ENCODE measurements at places on chromosomes 6 and 20.
A peak's percentile ranks its signal among the peaks of the same experiment; 100 is the strongest.

DNA sequence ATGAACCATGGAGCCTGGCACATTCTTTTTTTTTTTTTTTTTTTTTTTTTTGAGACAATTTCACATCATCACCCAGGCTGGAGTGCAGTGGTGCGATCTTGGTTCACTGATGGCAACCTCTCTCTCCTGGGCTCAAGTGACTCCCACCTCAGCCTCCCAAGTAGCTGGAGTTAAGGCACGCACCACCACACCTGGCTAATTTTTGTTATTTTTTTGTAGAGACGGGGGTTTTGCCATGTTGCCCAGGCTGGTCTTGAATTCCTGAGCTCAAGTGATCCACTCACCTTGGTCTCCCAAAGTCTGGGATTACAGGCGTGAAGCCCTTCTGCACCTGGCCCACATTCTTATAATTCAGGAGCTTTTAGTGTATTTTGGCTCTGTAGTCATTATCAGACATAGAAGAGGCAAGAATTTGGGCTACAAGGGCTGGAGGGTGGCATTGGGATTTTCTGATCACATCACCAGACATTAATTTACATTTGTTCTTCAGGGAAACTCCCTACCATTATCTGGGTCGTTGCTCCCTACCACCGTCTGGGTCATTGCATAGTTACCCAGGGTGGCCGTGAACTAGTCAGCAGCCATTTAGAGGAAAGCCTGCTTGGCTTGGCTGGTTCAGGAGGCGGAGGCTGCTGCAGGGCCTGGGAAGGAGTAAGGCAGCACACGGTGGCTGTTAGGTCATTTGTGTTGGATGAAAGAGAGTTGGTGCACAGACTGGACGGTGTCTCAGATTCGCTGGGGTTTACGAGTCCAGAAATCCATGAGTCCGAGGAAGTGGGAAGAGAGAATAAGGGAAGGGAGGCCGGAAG lies 17.6 kb downstream of the ARID1B start:
- DNase-seq: no peak

- no peak for DNase-seq
Measured at GRCh38 chr6:72740135-72740534, 118.3 kb downstream of the KCNQ5 start.

GRCh38 chr6:14178083-14178445 lies 60.5 kb downstream of the CD83 start:
- DNase-seq: no peak

DNA sequence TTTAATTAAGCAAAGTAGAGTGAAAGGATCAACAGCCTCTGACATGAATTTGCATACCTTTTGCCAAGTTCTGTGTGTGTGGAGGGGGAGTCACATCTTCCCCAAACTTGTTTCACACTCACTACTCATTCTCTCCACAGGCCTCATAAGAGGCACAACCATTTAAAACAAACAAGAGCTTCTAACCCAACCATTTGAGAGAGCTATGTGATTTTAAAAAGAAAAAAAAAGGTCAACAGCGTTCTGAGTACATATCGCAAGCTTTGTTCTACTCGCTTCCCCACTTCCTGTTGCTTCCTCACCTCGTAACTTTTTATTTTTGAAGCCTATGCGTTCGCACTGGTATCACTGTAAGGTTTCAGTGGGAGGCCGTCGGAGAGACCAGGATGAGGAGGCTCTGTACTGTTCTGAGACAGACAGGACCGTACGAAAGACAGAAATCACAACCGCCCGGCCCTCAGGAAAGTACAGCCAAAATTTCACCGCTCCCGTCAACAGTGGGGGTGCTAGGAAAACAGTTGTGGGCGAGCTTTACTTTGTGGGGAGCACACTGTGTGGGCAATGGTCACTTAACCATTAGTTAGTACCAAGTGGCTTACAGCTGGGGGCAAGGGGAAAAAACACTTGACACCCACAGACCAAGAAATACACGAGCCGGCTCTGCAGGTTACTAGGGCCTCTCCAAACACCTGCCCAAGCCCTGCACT lies 61.3 kb downstream of the TRERF1 start:
- DNase-seq: peak; percentile 61

- no peak for DNase-seq
Measured at GRCh38 chr6:33815854-33816253, 12.1 kb upstream of the MLN start.

Measured in stimulated activated CD4-positive, alpha-beta T cell treated with anti-CD3 and anti-CD28 coated beads, TNF-alpha, amount 100 ng/mL, for 48 hours (primary cell).